ENCODE measurements at places on chromosomes 12 and 14. TPM values are rescaled to one million over a fixed set of nuclear protein-coding genes. Genes with fewer than 3 reads are reported as not detected.

The FAM181A gene
- not detected for total RNA-seq

The DTX1 gene
- 0.32 TPM for total RNA-seq

The SYT1 gene
- 6.3 TPM for total RNA-seq

The SAMD4A gene
- 6.4 TPM for total RNA-seq

The TAS2R13 gene
- total RNA-seq = not detected

The CLIP1 gene
- 49.0 TPM for total RNA-seq

The SIX1 gene
- total RNA-seq = 7.8 TPM

The RPL6 gene
- 2,097 TPM for total RNA-seq

The MORN3 gene
- not detected for total RNA-seq

The LRFN5 gene
- total RNA-seq = not detected

The TSPAN9 gene
- 16.7 TPM for total RNA-seq

The PRH2 gene
- total RNA-seq = not detected

The PARPBP gene
- total RNA-seq = 19.7 TPM

The NFATC4 gene
- total RNA-seq = 0.07 TPM
